HCT116 (cell line): ENCODE measurements at places on chromosomes 5 and 9.

- DNase-seq: no peak
These were observed 17.3 kb downstream of the ALDH1A1 start for GRCh38 chr9:72935595-72935994.

GRCh38 chr5:72486371-72486770 is 20.8 kb downstream of the ZNF366 start:
- no peak for DNase-seq

DNA sequence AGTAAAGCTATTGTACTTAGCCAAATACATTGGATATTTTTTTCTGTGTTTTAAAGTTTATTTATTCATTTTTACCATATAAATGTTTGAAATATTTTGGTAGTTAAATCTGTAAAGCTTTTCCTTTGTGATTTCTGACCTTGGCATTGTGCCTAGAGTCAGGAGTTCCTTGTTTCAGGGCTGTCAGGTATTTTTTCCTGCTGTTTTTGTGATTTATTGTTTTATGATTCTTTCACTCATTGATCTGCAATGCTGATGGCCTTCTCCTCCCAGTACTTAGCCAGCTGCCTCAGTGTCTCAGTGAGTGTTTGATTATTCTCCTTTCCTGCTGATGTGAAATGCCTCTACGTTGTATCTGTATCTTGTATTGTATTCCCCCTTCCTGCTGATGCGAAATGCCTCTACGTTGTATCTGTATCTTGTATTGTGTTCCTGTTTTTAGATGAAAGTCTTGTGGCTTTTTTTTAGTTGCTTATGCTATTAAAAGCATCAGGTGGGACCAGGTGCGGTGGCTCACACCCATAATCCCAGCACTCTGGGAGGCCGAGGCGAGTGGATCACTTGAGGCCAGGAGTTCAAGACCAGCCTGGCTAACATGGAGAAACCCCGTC is 61.0 kb downstream of the EHMT1 start:
- DNase-seq: no peak

- no peak for DNase-seq
These were observed 99.6 kb upstream of the SPEF2 start for GRCh38 chr5:35518104-35518503.

- DNase-seq: no peak
These were observed 541.1 kb downstream of the NR2F1-AS1 start for GRCh38 chr5:93039888-93040287.

DNA sequence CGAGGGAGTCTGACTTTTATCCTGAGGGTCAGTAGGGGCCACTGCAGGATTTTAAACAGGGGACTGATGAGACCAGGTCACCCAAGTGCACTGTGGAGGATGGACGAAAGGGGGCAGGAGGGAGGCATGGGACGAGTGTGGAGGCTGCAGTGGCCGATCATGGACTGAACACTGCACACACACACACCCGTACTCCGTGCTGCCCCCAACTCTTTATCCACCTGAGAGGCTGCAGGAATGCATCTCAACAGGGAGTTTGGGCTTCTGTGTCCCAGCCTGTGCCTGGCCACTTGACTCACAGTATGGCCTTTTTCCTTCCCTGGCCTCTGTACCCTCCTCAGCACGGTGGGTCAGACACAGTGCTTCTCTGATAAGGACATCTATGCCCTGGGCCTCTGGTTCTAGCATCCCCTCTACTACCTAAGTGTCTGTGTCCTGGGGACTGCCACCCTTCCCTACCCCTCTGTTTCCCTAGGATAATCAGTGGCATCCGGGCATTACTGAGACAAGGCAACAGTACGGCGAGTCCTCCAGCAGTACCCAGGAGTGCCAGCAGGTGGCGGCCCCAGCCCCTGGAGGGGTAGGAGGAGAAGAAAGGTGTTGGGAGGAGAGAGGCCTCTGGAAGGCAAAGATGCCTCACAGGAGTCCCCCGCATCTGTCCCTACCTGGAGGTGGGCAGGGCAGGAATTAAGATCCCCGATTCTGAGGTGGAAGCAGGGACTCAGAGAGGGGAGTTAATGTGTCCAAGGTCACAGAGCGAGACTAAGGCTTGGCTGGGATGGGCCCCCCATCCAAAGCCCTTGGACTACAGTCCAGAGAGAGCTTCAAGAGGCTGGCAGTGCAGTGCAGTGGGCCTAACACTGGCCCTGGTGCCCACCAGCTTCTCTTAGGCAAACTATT is 5.1 kb upstream of the CDX1 start:
- peak; percentile 63 for DNase-seq

DNA sequence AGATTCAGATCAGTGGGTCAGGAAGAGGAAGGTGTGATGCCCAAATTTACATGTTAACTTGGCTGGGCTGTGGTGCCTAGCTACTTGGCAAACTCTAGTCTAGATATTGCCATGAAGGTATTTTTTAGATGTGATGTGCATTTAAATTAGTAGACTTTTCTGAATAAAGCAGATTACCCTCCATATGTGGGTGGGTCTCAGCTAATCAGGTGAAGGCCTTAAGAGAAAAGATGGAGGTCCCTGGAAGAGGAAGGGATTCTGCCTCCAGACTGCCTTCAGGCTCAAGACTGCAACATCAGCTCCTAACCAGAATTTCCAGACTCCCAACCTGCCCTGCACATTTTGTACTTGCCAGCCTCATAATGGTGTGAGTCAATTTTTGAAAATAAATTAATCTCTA is 115.8 kb downstream of the CEMIP2 start:
- no peak for DNase-seq

DNA sequence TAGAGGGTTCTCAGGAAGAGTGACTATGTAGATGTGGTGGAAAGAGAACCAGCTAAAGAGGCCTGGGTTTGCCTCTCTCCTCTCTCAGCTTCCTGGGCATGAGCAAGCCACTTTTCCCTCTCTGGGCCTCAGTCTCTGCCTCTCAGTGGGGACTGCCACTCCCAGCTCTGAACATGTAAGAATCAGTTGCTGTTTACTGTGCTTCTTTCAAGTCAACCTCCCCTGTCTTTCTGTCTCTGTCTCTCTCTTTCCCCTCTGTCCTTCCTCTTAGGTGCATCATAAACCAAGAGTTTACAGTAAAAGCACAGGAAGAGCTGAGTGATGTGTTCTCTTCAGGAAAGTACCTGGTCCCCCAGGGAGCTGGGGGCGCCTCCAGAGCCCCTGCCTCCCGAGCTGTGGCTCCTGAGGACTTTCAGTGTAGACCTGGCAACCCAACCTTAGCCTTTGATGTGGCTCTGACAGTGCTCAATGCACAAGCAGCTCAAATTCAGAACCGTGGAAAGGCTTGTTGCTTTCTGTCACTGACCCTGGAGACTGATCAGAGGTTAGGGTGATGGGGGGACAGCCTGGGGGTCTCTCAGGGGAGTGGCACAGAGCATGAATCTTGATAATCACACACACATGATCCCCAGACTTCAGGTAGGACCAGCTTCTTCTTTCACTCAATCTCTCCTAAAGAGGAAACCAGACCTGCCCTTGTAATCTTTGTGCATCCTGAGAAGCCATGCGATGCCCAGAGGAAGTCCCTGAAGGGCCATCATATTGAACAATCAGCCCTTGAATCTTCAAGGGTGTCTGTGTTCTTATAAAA is 59.4 kb upstream of the TNFSF8 start:
- DNase-seq: no peak

- no peak for DNase-seq
These were observed 4.6 kb downstream of the AP3B1 start for GRCh38 chr5:78289911-78290310.
